ENCODE measurements at places on chromosomes 7 and 10. TPM values are rescaled to one million over a fixed set of nuclear protein-coding genes. Genes with fewer than 3 reads are reported as not detected.
A peak's percentile ranks its signal among the peaks of the same experiment; 100 is the strongest.

Gene NSUN5
- 14.3 TPM for total RNA-seq

GRCh38 chr10:117138838-117139580 lies 939 bp upstream of the VAX1 start:
- H3K4me3 ChIP-seq = no peak overlapping the region
- no peaks in the 10 kb centered on the region for H3K36me3 ChIP-seq
- peaks cover 99% of the 10 kb centered on the region for H3K27me3 ChIP-seq
- no peak for DNase-seq
- H3K27ac ChIP-seq = no peak overlapping the region

GRCh38 chr10:75347186-75347585 lies 54.4 kb downstream of the ZNF503 start:
- no peaks in the 10 kb centered on the region for H3K36me3 ChIP-seq
- no peak for DNase-seq
- H3K4me1 ChIP-seq = no peaks in the 10 kb centered on the region
- no peak overlapping the region for H3K4me3 ChIP-seq

DNA sequence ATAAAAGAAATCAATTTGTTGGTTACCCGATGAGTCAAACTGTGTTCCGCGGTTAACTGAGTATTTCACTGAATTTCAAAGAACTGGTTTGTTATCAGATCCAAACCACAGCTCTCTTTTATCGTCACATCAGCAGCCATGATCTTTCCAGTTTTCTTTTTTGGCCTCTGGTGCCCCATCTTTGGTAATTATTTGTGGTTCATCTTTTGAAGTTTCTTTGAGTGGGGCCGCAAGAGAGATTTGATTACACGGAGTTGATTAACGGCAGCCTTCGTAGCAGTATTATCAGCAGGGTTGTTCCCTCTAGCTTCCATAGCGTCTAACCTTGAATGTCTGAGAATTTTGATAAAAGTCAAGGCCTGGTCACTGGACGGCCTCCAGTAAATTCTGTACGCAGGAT lies 154.9 kb upstream of the TNRC18 start:
- H3K27ac ChIP-seq = no peak overlapping the region
- DNase-seq = no peak
- no peaks in the 10 kb centered on the region for H3K27me3 ChIP-seq
- H3K4me1 ChIP-seq = peaks cover 35% of the 10 kb centered on the region
- no peak overlapping the region for H3K4me3 ChIP-seq

Gene OR2A42
- not detected for total RNA-seq

DNA sequence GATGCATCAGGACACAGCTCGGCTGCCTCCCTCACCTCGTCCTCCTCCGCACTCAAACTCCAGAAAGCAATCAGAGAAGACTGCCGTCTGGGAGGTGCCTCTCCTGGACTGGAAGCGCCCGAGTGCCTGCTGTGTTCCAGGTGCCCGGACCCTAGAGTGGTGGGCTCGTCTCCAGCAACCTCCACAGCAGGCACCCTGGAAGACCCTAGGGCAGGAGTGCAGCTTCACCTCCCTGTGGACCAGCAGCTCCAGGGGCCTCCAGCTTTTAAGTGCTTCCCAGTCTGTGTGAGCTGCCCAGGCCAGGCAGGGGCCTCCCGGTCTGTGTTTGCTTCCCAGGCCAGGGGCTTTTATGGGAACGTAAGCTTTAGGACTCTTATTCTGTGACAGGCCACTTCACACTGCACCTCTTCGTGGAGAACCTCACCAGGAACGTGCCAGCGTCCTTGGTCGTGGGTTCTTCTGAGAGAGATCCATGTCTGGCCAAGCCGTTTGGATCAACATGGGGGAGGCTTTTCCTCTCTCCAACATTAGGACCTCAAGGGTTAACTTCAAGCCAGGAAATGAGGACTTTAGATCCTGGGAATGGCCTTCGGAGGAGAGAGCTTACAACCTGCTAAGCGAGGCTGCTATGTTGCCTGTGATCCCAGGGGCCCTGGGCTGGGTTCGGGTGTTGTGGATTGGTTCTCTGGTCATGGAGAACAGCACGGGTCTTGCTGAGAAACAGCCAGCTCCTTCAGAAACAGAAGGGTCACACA lies 5.9 kb upstream of the PWWP2B start:
- no peak overlapping the region for H3K4me3 ChIP-seq

DNA sequence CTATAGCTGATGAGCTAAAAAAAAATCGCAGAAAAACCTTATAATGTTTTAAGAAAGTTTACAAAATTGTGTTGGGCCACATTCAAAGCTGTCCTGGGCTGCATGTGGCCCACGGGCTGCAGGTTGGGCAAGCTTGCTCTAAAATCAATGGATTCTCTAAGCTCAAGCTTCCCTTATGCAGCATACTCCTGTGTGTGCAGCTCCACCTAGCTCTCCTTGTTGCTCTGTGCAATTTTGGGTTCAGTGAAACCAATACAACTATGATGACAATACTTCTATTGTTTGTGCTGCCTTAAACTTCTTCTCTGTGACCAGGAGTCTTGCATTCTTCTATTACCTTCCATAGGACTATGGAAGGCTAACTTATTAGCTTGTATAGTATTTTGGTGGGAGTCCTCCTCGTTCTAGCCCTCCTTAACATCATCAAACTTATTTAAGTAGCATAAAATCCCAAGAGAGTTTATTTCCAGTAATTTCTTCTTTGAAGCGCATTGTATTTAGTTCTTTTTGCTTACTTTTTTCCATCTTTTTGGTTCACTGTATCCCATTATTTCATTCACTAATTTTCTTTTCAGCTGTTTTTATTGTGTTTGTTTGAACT lies 170.9 kb upstream of the SMIM30 start:
- no peaks in the 10 kb centered on the region for H3K36me3 ChIP-seq
- H3K4me3 ChIP-seq = no peak overlapping the region
- H3K27ac ChIP-seq = no peak overlapping the region

DNA sequence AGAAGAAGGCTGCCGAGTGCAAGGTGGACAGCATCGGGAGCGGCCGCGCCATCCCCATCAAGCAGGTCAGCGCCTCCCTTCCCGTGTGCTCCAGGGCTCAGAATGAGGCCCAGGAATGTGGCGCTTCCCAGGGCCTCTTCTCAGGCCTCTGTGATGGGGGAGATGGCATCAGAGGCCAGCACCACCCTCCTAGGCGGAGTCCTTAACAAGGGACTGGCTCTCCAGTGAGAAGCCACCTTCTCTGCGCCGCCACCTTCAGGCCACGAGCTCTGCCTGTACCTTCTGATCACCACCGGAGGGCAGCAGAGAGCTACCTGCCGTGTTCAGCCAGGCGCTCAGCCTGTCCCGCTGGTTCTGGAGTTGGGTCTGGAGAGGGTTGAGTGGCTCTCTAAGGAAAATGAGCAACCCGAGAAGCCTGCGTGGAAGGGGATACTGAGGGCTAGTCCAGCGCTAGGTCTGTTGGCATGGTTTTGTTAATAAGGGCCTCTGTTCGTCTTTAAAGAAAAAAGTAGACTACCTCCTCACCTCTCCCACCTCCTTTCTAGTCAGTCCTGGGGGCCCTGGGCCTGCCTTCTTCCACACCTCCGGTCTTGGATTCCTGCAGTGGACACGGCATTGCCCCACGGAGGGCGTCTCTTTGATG lies 37.7 kb downstream of the AGAP3 start:
- peaks cover 5% of the 10 kb centered on the region for H3K36me3 ChIP-seq
- H3K27me3 ChIP-seq = no peaks in the 10 kb centered on the region
- no peak overlapping the region for H3K27ac ChIP-seq
- no peak overlapping the region for H3K4me3 ChIP-seq

GRCh38 chr10:128220021-128220420 lies 93.8 kb upstream of the MKI67 start:
- H3K36me3 ChIP-seq = no peaks in the 10 kb centered on the region
- H3K4me1 ChIP-seq = peaks cover 10% of the 10 kb centered on the region
- no peak for DNase-seq
- no peak overlapping the region for H3K27ac ChIP-seq

GRCh38 chr7:45596665-45597095 lies 22.5 kb downstream of the ADCY1 start:
- no peaks in the 10 kb centered on the region for H3K36me3 ChIP-seq
- H3K27ac ChIP-seq = no peak overlapping the region
- H3K27me3 ChIP-seq = no peaks in the 10 kb centered on the region
- peaks cover 16% of the 10 kb centered on the region for H3K4me1 ChIP-seq

Gene EMX2
- not detected for total RNA-seq

DNA sequence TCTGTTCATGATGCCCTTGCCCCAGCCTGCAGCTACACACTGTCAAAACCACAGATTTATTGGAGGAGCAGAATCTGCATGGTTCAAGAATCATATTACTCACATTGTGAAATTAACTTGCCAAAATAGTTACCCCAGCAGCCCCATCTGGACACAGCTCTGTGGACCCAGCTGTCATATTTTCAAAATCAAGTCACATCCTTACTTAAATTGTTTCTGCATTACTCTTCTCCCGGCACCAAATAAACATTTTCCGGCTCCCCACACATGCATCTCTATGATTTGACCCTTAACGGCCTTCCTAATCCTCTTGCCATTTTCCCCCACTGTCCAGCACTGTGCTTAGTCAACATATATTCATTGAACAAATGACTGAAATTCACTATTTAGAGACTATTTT lies 43.8 kb upstream of the GPR26 start:
- H3K4me3 ChIP-seq = no peak overlapping the region
- H3K36me3 ChIP-seq = no peaks in the 10 kb centered on the region
- no peaks in the 10 kb centered on the region for H3K4me1 ChIP-seq
- H3K27ac ChIP-seq = no peak overlapping the region

DNA sequence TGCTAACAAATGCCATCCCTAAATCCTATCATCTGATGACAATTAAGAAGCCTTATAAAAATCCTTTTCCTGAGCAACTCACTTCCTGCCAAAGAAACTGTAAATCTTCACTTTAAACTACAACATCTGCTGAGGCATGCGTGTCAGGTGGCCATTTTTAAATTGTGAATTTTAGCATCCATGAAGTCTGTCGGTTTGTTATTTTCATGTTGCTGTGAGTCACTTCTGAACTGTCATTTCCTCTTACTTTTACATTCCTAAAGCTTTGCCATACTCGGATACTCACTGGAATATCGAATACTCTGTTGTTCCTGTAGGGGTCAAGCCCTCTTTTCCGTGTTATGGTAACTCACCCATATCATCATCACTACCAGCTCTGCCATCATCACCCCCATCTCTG lies 34.3 kb upstream of the TMEM26 start:
- no peaks in the 10 kb centered on the region for H3K27me3 ChIP-seq
- H3K36me3 ChIP-seq = no peaks in the 10 kb centered on the region
- DNase-seq = no peak
- no peak overlapping the region for H3K27ac ChIP-seq
- H3K4me1 ChIP-seq = no peaks in the 10 kb centered on the region
- no peak overlapping the region for H3K4me3 ChIP-seq

DNA sequence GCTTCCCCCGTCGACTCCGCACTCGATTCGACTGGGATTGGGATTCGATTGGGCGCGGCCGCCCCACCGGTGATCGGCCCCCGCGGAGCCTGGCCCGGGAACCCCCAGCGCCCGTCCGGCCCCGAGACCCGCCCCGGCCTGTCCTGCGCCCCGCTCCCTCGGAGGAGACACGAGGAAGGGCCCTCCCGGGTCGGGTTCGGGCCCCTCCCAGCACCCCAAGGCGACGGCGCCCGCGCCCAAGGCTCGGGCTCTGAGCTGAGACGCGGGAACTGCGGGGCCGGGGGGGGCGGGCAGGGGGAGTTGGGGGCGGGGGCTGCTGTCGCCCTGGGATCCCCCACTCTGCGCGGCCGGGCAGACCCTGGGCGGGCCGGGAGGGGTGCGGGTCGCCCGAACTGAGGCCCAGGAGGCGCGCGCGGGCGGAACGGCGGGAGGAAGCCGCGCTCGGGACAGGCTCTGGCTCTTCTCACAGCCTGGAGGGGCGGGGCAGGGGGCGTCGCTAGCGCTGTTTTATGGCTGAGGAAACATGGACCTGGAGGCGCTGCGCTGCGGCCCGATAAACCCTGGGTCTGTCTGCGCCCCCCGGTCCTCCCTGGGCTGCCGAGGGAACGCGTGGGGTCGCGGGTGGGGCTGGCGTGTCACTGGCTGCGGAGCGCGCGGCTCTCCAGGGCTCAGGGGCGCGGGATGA lies 1.7 kb upstream of the NKX6-2 start:
- no peak overlapping the region for H3K27ac ChIP-seq
- peak overlapping the region; percentile 5 for H3K4me3 ChIP-seq
- H3K36me3 ChIP-seq = no peaks in the 10 kb centered on the region
- DNase-seq = no peak
- no peaks in the 10 kb centered on the region for H3K4me1 ChIP-seq
- H3K27me3 ChIP-seq = peaks cover 78% of the 10 kb centered on the region

DNA sequence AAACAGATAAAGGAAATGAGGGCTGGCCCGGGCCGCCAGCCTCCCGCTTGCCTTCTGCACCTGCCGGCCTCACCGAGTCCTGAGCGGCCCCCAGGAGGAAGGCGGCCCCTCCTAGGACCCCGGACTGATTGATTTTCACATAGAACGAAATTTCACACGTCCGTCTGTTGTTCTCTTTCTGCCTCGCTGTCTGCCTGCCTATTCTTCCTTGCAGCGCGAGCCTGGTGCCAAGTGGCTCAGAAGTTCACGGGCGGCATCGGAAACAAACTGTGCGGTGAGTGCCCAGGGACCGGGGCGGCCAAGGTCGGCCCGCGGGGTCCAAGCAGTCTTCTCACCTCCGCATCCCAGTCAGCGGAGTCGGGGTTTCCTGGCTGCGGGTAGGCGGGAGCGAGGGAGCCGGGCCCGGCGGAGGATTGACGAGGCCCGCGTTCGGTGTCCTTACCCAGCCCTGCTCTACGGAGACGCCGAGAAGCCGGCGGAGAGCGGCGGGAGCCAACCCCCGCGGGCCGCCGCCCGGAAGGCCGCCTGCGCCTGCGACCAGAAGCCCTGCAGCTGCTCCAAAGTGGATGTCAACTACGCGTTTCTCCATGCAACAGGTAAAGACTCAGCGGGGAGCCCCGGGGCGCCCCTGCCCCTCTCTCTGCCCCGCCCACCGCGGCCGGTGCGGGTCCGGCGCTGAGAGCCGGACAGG lies 967 bp downstream of the GAD2 start:
- no peak for DNase-seq
- peaks cover 100% of the 10 kb centered on the region for H3K27me3 ChIP-seq
- H3K4me3 ChIP-seq = no peak overlapping the region
- peaks cover 3% of the 10 kb centered on the region for H3K4me1 ChIP-seq
- no peaks in the 10 kb centered on the region for H3K36me3 ChIP-seq
- H3K27ac ChIP-seq = no peak overlapping the region

DNA sequence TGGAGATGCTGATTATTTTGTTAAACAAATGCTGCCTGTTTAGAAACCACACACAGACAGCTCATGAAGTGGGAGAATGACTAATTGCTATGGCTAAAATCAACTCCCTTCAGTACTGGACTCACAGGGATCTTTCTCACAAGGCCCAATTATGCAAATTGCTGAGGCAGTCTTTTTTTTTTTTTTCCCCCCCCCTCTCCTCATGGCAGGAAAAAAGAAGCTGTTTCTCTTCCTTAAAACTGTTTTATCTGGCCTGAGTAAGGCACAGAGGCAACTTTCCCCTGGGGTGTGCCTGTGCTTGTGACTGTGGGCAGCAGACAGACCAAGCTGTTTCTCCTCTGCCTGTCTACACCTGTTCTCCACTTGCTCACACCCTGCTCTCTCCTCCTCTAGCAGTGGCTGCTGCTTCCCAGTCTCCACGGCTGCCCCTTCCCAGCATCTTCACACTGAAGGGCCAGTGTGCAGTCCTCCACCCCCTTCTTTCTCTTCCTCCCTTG lies 65.4 kb upstream of the STEAP1B start:
- peak overlapping the region; percentile 89 for H3K27ac ChIP-seq
- H3K27me3 ChIP-seq = no peaks in the 10 kb centered on the region
- DNase-seq = no peak
- no peak overlapping the region for H3K4me3 ChIP-seq
